Hepatocyte (in vitro differentiated cells): ENCODE measurements at places on chromosomes 5 and 9.

GRCh38 chr5:43303242-43303641 is 10.0 kb downstream of the HMGCS1 start:
- no peak for DNase-seq

DNA sequence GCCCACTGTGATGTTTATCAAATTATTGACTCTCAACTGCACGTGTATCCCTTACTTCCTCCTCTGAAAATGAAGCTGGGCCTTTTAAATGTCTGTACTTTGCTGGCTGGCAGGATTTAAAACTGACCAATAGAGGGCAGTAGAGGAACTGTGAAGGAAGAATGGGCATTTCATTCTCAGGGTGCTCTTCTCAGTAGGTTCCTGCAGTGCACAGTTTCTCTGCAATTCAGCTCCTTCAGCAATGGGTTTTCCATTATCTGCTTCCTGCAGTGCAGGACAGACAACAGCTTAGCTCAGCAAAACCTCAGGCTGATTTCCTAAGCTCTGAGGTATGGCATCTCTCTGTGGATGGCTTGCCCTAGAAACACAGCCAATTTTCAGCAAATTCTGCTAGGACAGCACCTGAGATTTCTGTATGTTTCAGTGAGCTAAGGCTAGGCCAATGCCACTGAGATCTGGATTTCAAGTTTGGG is 298.4 kb upstream of the PRDM9 start:
- DNase-seq = peak; percentile 86

GRCh38 chr5:543755-544674 is 19.8 kb upstream of the SLC9A3 start:
- DNase-seq = no peak

- no peak for DNase-seq
Observed at GRCh38 chr9:136244122-136244968, 1.3 kb downstream of the QSOX2 start.

DNA sequence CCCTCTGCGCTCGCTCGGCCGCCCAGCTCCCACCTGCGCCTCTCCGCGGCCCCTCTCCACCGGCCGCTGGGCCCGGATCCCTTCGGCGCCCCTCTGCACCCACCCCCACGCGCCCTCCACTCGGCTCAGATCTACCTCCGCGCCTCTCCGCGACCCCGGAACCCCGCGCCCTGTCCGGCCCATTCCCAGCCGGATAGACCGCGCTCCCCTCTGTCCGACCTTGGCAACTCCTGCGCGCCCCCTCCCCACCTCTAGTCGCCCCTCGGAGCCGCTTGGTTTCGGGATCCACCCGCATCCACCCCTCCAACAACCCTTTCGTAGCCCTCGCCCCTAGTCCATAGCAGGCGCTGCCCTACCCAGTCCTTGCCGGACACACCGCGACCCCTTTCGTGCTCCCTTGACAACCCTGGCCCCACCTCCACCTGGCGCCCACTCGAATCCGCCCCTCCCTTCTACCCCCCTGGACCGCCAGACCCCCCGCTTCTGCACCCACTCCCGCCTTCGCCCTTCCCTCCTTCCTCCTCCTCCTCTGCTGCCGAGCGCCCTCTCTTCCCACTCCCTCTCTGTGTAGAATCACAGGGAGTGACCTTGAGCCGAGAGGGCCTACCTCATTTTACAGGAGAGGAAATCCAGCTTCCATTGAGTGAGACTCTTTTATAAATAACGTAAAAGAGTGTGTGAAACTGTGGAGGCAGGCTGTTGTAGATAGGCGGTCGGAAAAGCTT is 525 bp upstream of the AK3 start:
- DNase-seq = peak; percentile 51

DNA sequence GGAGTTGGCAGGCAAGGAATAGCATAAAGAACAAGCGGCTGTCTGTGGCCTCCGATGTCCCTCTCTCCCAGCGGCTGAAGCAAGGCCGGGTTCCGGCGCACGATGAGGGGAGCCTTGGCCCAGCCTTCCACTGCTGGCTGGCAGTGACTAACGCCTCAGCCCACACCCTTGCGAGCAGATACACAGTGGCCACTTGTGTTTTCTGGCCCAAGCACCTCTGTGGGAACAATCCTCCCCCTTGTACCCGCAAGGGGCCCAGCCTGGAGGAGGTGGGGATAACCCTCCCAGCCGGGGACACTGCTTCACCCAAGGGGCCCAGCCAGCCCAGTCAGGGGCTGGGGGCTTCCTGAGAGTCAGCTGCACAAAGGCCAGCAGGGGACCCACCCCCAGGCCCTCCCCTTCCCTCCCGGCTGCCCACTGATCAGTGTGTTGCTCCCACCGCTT is 23.2 kb downstream of the STK10 start:
- DNase-seq = no peak

GRCh38 chr5:120207129-120207528 is 257.0 kb upstream of the PRR16 start:
- no peak for DNase-seq

DNA sequence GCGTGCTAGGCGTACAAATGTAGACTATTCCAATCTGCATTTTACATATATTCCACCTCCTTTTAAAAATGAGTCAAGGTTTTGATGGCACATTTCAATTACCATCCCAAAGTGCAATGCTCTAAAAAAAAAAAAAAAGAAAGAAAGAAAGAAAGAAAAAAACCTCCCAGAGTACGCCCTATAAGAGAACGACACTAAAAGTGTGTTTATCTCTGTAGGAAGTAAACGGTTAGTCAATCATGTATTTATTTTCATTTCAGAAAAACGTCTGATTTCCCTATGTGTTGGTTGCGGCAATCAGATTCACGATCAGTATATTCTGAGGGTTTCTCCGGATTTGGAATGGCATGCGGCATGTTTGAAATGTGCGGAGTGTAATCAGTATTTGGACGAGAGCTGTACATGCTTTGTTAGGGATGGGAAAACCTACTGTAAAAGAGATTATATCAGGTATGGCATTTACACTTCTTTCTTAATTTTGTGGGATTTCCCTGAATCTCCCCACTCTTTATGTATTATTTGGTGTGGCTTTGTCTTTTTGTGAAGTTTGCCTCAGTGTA is 1.1 kb downstream of the ISL1 start:
- no peak for DNase-seq

- DNase-seq = no peak
Observed at GRCh38 chr5:119515192-119515591, 62.9 kb downstream of the HSD17B4 start.

DNA sequence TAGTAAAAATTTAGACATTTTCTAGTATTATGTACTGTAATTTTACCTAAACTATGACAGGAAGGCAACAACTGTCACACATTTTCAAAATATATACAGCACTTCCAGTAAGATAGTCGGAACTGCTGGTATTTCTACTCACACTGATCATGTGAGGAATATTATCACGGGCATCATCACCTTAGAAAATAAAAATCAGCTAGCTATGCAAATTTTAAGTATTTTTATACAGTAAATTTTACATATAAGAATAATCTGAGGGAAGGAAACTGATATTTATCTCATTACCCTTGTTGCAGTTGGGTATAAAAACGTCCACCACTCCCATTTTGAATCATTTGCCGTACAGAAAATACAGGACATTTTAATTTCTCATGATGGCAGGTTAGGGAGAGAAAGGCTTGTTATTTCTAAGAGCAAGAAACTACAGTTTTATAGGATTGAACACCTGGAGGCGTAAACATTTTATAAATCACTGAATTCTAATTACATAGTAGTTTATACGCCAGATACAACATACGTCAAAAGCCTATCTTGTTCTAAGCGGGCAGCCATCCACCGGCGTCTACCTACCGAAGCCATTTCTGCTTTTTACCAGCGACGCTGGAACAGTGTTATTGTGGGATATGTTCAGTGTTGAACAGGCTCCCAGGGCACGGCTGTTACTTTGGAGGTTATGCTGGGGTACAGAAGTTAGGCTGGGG is 729 bp upstream of the TNPO1 start:
- no peak for DNase-seq

GRCh38 chr9:34783951-34784487 is 74.1 kb upstream of the CCL21 start:
- no peak for DNase-seq

DNA sequence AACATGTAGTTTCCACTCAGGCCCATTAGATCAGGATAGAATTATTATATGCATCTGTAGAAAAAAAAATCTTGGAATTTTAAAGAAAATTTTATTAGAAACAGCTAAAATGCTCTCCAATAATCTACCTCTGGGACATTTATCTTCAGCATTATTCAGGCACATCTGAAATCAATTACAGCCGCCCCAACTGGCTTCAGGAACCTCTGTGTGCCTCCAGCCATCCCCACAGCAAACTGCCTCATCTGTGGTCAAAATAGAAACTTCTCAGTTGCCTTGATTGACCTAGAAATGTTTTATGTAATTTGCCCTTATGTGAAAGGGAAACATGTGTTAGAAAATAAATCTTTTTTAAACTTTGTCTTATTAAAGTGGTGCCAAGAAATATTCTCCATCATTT is 120.1 kb upstream of the LPAR1 start:
- no peak for DNase-seq

GRCh38 chr5:164869325-164869724 is 1363.9 kb downstream of the MAT2B start:
- no peak for DNase-seq

GRCh38 chr5:84816746-84817547 is 432.3 kb upstream of the EDIL3 start:
- DNase-seq = no peak

GRCh38 chr9:85484235-85484634 is 257.5 kb downstream of the AGTPBP1 start:
- DNase-seq = no peak

DNA sequence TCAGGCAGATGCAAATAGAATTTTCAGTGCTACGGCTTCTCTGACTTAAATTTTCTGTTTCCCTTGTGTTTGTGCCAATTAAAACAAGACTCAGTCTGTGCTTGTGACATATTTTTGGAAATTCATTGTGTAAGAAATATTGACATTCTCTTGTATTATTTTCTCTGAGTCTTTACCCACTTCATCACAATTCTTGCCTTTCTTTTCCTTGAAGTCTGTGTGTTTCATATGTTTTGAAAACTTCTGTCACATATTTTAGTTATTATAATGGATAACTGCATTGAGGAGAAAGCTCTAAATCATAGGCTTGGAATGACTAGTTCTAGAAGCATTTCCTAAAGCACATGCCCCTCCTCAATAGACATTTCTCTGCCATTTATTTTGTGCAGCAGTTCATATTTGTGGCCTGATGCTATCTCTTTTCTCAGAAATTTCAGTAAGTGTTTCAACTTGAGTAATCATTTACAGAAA is 206.6 kb downstream of the PALM2AKAP2 start:
- no peak for DNase-seq

DNA sequence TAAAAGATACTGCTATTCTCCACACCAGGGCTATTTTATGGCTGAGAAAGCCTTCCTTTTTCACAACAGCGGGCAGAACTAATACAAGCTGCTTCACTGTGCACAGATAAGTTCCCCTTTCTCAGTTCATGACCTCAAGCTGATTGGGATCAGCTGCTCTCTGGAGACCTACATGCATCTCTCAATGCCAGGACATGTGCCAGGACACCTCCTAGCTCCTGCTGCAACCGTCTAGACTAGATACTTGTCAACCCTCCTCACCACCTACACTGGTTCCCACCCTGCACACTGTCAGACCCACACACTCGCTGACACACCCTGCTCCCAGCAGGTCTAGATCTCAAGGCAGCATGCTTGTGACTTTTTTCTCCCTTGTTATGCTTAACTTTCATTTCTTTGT is 39.8 kb downstream of the STARD4 start:
- DNase-seq = no peak

GRCh38 chr5:178587763-178588611 is 2.2 kb downstream of the COL23A1 start:
- no peak for DNase-seq
